A549 treated with GW870086 at 1 μM for 4 hours (cell line): ENCODE measurements at places on chromosomes 1 and 21. TPM values are rescaled to one million over a fixed set of nuclear protein-coding genes. Genes with fewer than 3 reads are reported as not detected.

HES3 gene
- not detected in 5 replicates for total RNA-seq

CLIC6 gene
- 0.07 to 0.09 TPM (median 0.08 TPM) in 4 of 5 replicates, not detected in the other for total RNA-seq

LCE2C gene
- total RNA-seq, result not detected in 5 replicates

FNDC5 gene
- total RNA-seq, result 0.32 to 0.74 TPM (median 0.62 TPM) in 5 replicates

S100A6 gene
- total RNA-seq, result 3,721 to 4,200 TPM (median 3,795 TPM) in 5 replicates

MR1 gene
- 6.2 to 7.9 TPM (median 6.8 TPM) in 5 replicates for total RNA-seq

KCNK2 gene
- total RNA-seq, result 0.05 to 0.11 TPM (median 0.09 TPM) in 3 of 5 replicates, not detected in the others

LCE1A gene
- total RNA-seq, result not detected in 5 replicates

KRTAP19-3 gene
- total RNA-seq, result not detected in 5 replicates

C1orf94 gene
- 0.07 TPM in 1 of 5 replicates, not detected in the others for total RNA-seq

GJA4 gene
- total RNA-seq, result not detected in 5 replicates

CLCNKA gene
- total RNA-seq, result 0.15 to 0.21 TPM in 2 of 5 replicates, not detected in the others

LEFTY2 gene
- 0.06 to 0.24 TPM in 2 of 5 replicates, not detected in the others for total RNA-seq

FAM167B gene
- total RNA-seq, result 0.32 to 0.75 TPM (median 0.38 TPM) in 5 replicates

DLGAP3 gene
- 0.17 to 0.27 TPM (median 0.22 TPM) in 5 replicates for total RNA-seq

NEGR1 gene
- not detected in 5 replicates for total RNA-seq

FCGR3B gene
- total RNA-seq, result not detected in 5 replicates

MFAP2 gene
- 0.41 to 0.92 TPM (median 0.60 TPM) in 5 replicates for total RNA-seq

TTC22 gene
- 0.08 TPM in 1 of 5 replicates, not detected in the others for total RNA-seq

AUNIP gene
- total RNA-seq, result 6.7 to 7.9 TPM (median 7.5 TPM) in 5 replicates

PLA2G4A gene
- total RNA-seq, result 7.4 to 11.1 TPM (median 9.7 TPM) in 5 replicates

RBBP5 gene
- total RNA-seq, result 11.6 to 15.3 TPM (median 12.3 TPM) in 5 replicates

GPR3 gene
- total RNA-seq, result 0.85 to 2.1 TPM (median 1.9 TPM) in 5 replicates

SPRR5 gene
- not detected in 5 replicates for total RNA-seq

PGBD5 gene
- total RNA-seq, result 0.35 to 0.66 TPM (median 0.42 TPM) in 5 replicates

NKAIN1 gene
- 0.97 to 1.6 TPM (median 1.1 TPM) in 5 replicates for total RNA-seq

BATF3 gene
- 27.0 to 40.0 TPM (median 38.1 TPM) in 5 replicates for total RNA-seq

KCNA3 gene
- total RNA-seq, result not detected in 5 replicates

RGS1 gene
- total RNA-seq, result not detected in 5 replicates

CFH gene
- total RNA-seq, result 4.4 to 5.6 TPM (median 4.4 TPM) in 5 replicates

OR2T29 gene
- total RNA-seq, result not detected in 5 replicates

SPRR3 gene
- total RNA-seq, result not detected in 5 replicates

ARHGEF10L gene
- total RNA-seq, result 5.5 to 8.0 TPM (median 7.5 TPM) in 5 replicates

TNFRSF18 gene
- total RNA-seq, result 0.14 to 0.19 TPM in 2 of 5 replicates, not detected in the others

EPHX1 gene
- 194 to 245 TPM (median 203 TPM) in 5 replicates for total RNA-seq

CLDN14 gene
- total RNA-seq, result 0.12 TPM in 1 of 5 replicates, not detected in the others
